ENCODE measurements at places on chromosomes 13 and 19. TPM values are rescaled to one million over a fixed set of nuclear protein-coding genes. Genes with fewer than 3 reads are reported as not detected.

GRCh38 chr13:111952032-111952431 lies 114.9 kb upstream of the SOX1 start:
- DNase-seq = no peak

The RASGRP4 gene
- polyA plus RNA-seq = 2.3 TPM

The TMEM59L gene
- polyA plus RNA-seq = 44.5 TPM

The KLC3 gene
- polyA plus RNA-seq = 0.65 TPM

- DNase-seq = no peak
Measured at GRCh38 chr19:15136234-15136954, 29.2 kb downstream of the SYDE1 start.

GRCh38 chr19:14379294-14380065 lies 1.8 kb upstream of the ADGRE5 start:
- no peak for DNase-seq

The ARRDC5 gene
- 0.18 TPM for polyA plus RNA-seq

DNA sequence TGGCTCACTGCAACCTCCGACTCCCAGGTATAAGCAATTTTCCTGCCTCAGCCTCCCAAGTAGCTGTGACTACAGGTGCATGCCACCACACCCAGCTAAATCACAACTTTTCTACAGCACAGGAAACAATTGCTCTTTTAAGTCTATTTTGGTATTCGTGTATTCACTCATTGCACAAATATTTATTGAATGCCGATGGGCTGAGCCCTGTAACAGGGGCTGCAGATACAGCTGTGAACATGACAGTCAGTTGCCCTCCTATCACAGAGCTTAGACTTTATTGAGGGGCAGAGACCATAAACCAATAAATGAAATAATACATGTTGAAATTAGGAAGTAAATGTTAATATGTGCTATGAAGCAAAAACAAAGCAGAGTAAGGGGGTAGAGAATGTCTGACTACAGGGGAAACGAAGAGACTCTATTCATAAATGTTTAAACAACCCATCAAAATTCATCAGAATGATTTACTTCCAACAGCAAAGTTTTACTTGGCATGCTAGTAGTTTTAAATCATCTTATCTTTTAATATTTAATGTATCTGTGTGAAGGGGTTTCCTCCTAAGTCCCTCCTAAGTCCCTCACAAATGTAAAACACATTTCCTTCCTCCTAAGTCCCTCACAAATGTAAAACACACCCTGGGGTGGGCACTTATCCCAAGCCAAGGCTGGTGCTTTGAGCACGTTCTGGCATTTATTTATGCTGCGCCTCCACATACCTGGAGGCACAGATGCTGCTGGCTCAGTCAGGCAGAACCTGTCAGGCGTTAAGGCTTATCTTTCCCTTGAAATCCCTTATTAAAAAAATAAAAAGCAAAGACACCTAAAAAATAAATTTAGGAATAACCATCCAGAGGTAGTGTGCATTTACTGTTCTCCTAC lies 140.8 kb downstream of the MIPEP start:
- DNase-seq = no peak

DNA sequence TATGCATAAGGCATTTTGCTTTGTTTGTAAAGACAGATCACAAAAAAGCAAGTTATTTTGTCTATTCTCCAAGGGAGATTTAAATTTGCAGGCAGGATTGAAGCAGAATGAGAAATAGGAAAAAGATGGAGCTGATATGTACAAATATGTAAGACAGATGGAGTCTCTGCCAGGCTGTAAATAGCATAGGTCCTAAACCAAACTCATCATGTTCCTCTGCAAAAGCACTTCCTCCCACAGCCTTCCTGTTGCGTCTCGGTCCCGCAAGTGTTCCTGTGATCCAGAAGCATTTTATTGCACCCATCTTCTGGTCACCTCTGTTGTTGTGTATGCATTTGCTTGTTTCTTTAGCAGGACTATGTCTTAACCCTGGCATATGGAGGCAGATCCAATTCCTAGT lies 95.7 kb upstream of the CLDN10 start:
- no peak for DNase-seq

DNA sequence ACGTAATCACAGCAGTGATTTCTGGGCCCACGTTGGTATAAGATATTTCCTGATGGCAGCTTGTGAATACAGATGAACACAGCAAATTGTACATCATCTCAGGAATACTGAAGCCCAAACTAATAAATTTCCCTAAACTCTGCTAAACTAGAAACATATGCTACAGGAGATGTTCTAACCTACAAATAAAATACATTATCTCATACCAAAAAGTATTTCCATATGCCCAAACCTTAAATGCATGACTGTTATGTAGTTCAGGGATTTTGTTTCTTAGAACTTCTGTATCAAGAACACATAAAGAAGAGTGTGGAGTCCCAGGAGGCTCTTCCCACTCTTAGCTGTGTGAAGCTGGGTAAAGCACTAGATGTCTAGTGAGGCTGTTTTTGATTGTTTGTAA lies 138.4 kb downstream of the RFC3 start:
- DNase-seq = no peak

The CBY2 gene
- not detected for polyA plus RNA-seq

GRCh38 chr19:18329035-18329376 lies 6.1 kb upstream of the LSM4 start:
- DNase-seq = no peak

The ZNF470 gene
- polyA plus RNA-seq = 8.0 TPM

The SRRM5 gene
- polyA plus RNA-seq = 2.2 TPM

DNA sequence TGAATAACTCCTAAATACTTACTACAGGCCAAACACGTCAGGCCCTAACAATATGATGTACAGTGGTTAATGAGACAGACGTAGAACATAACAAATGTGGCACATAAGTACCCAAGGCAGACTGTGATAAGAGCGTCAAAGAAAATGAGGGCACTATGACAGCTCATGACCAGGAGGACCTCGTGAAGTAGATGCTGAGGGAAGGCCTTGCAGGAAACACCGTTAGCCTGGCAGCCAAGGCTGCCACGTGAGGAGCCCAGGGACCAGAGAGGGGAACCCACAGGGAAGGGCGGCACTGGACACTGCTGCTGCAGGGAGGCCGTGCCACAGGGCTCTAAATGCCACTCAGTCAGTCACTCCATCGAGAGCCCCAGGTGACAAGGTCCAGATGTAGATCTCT lies 5.7 kb downstream of the TUBGCP3 start:
- DNase-seq = no peak

The ELSPBP1 gene
- polyA plus RNA-seq = not detected

The TRAPPC6A gene
- polyA plus RNA-seq = 18.7 TPM

The APC2 gene
- 0.71 TPM for polyA plus RNA-seq

The CGB2 gene
- not detected for polyA plus RNA-seq

- DNase-seq = no peak
Measured at GRCh38 chr13:50831512-50831911, 12.0 kb downstream of the DLEU7 start.

The PALM3 gene
- polyA plus RNA-seq = 22.0 TPM

DNA sequence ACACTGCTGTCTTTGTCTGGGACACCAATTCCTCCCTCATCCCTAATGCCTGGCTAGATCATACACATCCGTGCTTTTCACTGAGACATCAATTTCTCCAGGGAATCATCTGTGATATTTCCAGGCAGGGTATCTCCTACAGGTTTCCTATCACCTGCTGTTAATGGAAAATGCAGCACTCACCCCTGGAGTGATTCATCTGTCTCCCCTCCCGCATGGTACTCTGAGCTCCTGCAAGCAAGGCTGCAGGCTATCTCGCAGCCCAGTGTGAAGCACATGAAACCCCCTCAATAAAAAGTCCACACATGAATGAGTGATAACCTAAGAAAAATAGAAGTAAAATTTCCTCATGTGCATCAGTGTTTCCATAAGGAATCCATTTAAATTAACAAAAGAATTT lies 38.5 kb downstream of the SERTM1 start:
- no peak for DNase-seq

- DNase-seq = no peak
Measured at GRCh38 chr13:39273953-39274738, 235.9 kb downstream of the NHLRC3 start.
